ENCODE measurements at places on chromosomes 4 and X.

GRCh38 chr4:173386751-173387150 lies 12.2 kb downstream of the SCRG1 start:
- DNase-seq, result no peak

- no peak for DNase-seq
These were observed 118.2 kb downstream of the GPR143 start for GRCh38 chrX:9647431-9647830.

- DNase-seq, result no peak
These were observed 212.3 kb downstream of the MAD2L1 start for GRCh38 chr4:119854364-119854763.

DNA sequence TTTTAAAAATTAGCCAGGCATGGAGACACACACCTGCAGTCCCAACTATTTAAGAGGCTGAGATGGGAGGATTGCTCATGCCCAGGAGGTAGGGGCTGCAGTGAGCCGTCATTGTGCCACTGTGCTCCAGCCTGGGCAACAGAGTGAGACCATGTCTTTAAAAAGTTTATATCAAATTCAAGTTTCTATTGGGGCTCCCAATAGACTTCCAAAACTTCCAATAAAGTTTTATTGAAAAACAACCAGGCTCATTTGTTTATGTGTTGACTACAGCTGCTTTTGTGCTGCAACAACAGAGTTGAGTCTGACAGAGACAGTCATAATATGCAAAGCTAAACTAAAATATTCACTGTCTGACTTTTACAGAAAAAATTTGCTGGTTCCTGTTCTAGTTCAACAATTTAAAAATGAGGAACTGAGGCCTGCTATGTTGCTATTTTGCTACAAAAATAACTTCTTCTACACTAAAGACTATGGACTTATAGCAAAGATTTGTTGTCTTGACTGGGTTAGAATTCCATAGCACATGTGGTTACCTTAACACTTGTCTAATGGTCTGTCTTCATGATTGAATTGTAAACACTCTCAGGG lies 63.3 kb upstream of the RELL1 start:
- no peak for DNase-seq

- DNase-seq, result no peak
These were observed 123.6 kb downstream of the MSL3 start for GRCh38 chrX:11881485-11882170.

DNA sequence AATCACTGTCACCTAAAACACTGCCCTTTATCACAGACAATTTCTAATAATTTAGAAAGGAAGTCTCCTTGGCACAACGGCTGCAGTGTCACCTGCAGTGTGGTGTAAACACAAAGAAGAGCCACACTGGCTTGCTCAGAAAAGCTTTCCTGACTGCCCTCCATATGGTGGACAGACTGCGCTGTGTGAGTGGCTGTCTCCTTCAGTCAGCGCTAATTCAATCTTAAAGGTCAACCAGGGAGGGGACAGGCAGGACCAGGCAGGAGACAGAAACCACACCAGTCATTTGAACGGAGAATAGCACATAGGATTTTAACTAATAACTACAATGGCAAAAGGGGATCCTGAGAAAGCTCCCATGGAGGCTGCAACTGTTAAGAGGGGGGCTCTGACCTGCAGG lies 132.1 kb downstream of the NSUN7 start:
- DNase-seq, result no peak

DNA sequence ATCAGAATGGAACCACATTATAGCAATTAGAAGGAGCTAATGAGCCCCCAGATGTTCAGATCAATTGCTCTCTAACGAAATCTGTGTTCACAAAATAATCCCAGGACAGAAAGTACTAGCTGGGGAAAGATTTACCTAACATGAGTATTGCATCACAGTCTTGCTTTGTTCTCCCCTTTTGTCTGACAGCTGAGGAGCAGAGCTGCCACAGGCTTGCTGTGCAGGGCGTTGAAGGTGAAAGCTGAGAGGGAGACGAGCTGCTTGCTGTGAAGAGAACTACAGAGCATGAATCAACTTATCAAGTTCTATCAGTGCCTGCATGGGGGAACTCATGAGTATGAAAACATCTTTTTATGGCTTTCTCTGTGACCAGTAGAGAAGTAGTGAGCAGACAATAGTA lies 441.2 kb downstream of the CENPC start:
- DNase-seq, result no peak

DNA sequence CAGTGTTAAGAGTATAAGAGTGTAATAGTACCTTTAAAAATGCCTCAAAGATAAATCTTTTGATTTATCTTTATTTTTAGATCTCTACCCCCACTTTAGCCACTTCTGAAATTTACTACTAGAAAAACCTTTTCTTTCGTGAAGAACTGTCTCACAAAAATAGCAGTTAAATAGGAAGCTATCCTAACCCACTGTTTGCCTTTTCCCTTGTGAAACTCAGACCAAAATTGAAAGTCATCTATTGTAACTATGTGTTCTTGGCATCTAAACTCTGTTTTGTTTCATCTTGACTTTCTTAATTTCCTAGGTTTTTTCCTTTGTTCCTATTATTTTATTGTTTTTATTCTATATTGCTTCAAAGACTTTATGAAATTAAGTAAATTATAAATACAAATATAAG lies 7.8 kb upstream of the TMEM144 start:
- DNase-seq, result no peak

DNA sequence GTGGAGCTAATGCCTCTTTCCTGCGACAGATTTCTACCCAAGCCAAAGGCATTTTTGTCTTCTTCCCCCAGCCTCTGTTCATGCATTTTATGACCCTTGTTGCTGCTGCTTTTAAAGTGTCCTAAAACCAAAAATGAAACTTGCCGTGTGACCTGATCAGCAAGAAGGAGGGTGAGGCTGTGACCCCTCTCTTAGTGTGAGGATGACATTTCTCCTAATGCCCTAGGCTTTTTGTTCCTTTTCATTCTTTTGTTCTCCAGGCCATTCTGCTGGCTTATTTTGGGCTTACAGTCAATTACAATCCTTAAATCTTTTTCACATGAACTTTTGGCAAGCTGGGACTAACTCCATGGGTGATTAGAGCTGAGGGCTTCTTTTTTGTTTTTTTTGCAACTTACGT lies 34.4 kb downstream of the PTTG2 start:
- no peak for DNase-seq

- no peak for DNase-seq
These were observed 27.9 kb upstream of the HGFAC start for GRCh38 chr4:3413675-3414420.

DNA sequence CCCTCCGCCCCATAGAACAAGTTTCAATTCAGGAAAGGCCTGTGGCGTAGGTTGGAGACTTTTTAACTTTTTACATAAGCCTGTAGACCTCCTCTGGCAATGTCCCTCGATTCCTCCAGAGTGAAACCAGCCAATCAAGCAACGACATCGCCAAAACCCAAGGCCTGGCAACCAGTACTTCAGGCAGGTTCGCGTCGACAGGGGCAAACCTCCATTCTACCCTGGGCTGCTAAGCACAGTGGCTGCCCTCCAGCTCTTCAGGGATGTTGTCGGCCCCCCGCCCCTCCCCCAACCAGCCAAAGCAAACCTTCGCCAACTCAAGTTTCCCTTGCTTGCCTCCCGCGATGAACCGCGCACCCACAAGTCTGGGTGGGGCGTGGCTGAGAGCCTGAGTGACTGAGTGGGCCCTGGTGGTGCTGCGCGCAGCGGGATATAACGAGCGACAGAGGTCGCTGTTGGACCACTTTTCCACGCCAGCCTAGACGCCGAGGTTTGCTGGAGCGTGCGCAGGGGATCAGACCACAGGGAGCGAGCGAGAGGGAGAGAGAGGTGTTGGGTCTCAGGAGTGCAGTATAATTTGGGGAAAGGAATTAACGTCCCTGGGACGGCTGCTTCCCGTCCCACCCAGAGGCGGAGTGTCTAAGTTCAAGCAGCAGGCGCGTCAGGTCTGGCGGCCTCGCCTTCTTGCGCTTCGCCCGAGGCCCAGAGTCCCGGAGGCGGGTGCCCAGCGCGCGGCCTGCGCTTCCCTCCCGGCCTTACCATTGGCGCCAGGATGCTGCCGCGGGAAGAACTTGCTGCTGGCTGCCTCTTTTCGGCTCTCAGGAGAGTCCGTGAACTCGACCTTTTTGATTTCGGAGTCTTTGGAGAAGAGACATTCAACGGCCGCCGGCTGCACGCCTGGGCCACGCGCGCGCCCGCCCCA lies 9.0 kb upstream of the PITX2 start:
- no peak for DNase-seq

- DNase-seq, result no peak
These were observed 365.4 kb downstream of the PDHA2 start for GRCh38 chr4:96205143-96205936.

DNA sequence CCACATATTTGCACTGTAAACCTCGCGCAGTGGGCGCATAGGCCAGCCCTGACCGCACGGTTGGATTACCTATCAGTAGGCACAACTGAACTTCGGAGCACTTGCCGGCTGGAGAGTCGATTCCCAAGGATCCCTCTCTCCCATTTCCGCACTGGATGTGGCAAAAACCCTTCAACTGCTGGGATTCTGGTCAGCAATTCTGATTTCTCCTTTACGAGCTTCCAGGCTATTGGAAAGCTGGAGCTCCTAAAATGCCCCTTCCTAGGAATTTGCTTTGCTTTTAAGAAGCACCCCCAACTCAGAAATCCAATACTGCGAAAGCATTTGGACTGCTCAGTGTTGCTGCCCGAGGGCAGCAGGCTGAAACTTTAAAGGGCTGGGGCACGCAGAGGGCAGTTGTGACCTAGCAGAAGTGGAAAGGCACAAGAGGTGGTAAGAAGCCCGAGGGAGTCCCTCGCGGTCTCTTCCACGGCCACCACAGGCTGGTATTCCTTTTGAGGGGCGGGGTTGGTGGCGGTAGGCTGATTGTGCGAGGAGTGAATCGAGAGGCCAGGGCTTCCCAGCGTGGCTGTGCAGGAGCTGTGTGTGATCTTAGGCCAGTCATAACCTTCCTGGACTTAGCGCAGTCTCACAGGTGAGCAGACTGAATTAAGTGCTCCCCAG lies 1.6 kb downstream of the ZAR1 start:
- DNase-seq, result no peak

- no peak for DNase-seq
These were observed 7.9 kb downstream of the RAB33A start for GRCh38 chrX:130179579-130180215.

DNA sequence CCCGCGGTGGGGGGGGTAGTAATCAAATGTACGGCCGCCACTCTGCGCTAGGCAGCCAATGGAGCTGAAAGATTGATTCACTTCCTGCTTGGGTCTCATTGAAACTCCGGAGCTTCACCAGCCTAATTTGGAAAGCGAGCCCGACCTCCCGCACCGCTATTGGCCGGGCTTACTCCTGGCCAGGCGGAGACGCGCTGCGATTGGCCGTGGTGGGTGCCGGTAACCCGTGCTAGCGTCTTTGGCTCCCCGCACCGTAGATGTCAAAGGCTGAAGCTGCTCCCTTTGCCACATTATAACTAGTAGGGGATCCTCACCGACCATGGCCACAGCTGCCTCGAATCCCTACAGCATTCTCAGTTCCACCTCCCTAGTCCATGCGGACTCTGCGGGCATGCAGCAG lies at the start of gene POU3F4:
TSS of gene POU3F4 (plus strand) at position 285 of the 400 bp plus-strand sequence. CDS start at position 320, 35 bp downstream.
- no peak for DNase-seq

DNA sequence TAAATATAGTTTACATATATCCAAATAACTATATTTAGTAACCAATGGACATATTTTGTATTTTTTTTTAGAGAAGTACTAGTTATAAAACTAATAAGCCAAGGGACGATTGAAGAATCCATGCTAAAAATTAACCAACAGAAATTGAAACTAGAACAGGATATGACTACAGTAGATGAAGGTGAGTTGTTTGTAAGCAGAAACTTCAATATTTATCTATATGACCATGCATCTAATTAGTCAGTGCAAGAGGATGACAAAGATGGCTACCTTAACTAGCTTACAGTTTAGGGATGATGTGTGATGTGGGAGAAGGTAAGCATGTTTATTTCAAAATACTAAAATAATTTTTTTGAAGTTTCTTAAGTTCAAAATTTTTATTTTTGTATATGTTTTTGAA lies 57.7 kb downstream of the HPGDS start:
- DNase-seq, result no peak

DNA sequence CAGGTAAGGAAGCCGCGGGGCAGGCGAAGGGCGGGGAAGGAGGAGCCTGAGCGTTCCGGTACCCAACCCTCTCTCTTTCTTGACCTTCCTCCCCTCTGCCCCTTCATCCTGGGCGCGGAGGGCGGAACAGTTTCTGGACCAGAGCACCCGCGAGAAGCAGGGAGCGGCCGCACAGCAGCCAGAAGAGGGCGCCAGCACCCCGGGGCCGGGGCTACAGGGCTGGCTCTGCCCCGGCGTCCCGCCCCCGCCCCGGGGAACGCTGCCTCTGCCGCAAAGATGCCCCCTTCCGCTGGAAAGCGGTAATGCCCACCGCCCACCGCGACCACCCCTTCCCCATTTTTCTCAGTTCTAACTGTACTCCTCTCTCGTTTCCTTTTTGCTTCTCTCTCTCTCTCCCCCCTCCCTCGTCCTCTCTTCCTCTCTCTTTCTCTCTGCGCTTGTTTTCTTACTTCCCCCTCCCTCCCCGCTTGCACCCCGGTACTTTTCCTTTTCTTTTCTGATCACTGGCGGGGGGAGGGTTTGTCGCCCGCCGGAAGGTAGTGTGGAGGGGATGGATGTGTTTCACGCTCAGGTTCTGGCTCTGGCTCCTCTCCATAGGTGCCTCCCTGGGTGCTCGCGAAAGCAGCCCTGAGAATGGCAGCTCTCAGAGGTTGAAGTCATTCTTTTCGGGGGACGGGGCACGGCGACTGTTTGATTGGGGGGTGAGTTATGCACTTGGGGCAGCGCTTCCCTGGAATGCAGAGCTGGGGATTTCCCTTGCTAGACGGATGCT lies 13.1 kb upstream of the PRDM8 start:
- no peak for DNase-seq

DNA sequence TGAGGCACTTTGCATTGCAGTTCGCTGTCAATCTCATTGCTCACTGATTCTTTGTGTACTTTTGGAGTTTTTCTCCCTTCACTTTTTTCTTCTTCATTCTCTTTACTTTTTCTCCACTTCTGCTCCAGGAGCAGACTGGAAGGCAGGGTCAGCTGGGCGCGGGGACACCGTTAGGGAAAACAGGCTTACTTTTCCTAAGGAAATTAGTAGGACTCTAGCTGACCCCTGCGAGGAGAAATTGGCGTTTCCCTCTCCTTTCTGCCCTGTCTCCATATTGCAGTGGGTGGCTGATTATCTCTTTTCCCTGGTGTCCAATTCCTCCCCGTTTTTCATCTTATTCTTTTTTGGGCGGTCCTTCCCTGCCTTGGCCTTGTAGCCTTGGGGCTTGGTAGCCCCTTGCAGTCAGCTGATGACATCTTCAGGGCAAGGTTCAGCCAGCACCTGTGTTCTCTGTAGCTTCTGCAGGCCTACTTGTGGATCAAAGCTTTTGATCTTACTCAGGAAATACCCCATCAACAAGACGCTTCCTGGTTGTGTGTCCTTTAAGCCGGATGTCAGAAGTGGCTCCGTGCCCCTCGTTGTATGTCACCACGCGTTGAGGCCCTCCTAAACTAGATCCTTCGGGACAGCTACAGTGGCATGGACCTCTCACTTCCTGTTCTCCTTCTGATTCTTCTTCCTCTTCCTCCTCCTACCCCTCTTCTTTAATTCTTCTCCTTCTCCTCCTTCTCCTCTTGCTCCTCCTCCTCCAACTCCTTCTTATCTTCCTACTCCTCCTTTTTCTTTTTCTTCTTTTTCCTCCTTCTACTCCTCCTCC lies 36.1 kb downstream of the NBDY start:
- DNase-seq, result no peak

Data from iPS DF 6.9 (cell line).